ENCODE measurements at places on chromosomes 2 and 18.
A peak's percentile ranks its signal among the peaks of the same experiment; 100 is the strongest.

DNA sequence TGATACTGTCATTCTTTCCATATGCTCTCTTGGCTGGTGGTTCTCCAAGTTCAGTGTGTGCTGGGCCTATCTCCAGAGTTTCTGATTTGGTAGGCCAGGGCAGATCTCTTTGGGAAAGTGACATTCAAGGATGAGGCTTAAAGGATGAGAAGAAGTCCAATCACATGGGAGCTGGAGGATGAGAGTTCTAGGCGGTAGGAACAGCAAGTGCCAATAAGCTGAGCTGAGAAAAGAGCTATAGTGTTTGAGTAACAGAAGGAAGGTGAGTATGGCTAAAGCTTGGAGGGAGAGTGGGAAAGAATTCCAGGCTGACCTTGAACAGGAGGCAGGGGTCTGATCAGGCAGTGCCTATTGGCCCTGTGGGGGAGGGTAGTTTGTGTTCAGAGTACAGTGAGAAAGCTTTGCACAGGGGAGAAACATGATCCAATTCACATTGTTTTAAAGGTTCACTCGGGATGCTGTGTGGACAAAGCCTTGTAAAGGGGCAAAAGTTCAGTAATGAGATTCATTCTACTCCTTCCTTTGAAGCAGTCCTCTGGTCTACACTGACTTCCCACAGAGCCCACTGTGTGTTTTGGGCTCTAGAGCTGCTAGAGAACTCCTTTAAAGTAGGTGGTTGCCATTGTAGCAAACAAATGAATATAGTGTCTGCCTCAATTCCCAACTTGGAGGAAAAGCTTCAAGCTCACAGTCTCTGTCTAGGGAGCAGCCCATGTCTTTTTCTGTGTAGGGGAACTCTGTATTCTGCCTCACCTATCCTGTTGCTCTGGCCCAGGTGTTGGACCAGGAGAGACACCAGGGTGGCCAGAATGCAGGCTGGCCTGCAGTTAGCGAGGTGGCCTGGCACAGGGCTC lies 81.8 kb downstream of the FASTKD2 start:
- DNase-seq, result no peak

DNA sequence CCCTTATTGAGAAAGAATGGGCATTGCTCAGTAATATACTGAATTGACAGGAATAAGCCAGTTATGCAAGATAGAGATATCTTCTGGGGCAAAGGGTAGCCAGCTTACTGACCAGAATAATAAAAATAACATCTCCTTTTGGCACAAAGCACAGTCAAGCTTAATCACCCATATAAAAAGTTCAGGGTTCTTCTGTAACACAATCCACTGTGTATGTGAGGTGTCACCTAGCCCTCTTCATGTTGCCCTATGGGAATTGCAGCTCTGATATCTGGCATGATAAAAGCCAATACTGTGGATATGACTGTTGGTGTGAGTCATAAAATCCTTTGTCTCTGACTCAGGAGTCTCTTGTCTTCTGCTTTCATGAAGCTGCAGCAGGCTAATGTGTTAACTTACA lies 90.8 kb downstream of the DSEL start:
- DNase-seq, result peak; percentile 84

DNA sequence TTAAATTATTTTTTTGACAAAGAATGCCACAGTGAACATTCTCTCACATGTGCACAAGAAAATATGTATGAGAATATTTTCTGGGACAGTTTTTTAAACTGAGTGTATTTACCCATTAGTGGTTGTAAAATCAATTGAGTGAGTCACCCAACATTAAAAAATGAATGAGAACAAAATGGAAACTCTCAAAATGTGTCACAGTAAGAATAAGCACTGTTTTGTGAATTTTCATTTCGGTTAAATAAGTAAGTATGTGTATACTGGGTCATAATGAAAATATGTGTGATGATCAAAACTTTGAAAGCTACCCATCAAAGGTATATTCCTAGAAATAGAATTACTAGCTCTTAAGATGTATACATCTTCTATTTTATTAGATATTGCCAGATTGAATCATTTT lies 11.6 kb downstream of the BABAM2 start:
- DNase-seq, result no peak

DNA sequence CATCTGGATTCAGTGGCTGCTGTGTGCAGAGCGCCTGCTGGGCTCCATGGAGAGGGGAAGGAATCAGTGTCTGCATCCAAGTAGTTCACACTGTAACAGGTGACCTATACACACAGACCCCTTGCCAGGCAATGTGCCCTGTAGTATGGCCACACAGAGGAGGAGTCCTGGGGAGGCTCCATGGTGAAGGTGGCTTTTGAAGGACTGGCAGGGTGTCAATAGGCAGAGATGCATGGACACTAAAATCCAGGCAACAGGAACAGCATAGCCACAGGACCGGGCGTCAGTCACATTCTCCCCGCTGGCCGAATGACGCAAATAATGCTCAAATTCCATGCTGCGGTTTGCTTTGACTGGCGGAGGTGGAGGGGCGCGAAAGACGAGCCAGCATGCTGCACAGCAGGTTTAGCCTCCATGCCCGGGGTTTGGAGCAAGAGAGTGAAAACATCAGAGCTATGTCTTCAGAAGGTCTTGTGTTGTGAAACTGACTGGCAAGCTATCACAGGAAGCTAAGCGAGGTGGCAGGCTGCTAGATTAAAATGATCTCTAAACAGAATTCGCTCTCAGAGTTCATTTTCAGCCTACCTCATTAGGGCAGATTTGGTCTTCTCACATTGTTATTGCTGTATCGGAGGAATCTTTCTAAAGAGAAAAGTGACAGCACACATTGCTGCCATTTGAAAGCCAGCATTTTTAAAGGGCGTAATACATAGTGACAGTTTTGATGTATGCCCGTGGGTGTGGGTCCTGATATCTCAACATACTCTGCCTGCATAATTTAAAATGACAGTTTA lies 1.2 kb upstream of the CHMP1B start:
- peak; percentile 88 for DNase-seq

GRCh38 chr2:120626566-120626965 lies 109.1 kb upstream of the GLI2 start:
- DNase-seq, result no peak

DNA sequence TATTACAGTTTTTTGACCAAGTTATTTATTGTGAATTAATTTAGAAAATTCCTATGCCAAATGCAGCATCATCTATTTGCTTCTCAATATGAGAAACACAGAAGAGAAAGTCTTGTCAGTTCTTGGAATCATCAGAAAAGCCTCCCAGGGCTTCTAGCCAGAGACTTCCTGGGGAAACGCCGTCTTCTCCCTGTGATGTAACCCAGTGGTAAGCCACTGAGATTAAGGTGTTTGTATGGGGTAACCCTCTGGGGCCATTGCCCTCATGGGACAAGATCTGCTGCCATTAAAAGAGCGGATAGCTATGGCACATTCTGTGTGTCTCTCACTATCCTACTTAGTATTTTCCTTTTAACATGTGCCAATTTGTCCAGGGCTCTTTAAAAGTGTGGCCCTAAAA lies 28.0 kb downstream of the ANKRD29 start:
- DNase-seq, result peak; percentile 74

DNA sequence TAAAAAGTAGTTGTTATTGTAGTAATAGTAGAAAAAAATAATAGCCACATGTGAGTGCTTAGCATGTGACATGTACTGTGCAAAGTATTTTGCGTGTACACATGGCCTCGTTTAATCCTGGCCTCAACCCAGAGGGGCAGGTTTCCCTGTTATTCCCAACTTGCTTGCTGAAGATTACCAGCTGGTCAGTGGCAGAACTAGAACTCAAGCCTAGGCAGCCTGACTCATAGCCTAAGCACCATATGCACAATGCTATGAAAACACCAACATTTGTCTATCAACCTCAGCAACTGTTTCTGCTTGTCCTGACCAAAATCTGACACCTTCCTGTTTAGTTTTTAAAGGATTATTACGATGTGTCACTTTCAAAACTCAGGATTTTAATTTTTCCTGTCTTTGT lies 234.9 kb upstream of the SMAD7 start:
- no peak for DNase-seq

- DNase-seq, result no peak
Measured at GRCh38 chr2:190182071-190182524, 119.6 kb upstream of the MSTN start.

DNA sequence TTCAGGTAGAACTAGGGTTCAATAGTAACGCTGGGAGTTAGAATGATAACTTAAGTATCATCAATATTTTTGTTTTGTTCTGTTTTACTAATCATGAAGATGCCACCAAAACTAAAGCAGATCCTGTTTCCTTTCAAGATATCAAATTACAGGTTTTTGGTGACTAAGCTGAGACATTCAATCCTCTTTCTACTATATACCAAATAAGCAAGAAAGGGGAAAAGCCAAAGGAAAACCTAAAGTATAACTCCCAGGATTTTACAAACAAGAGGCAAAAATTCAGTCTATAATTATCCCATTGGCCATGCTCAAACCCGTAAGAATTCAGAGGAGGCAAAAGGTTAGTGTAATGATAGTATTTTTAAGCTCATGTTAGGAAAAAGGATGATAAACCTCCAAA lies 175.2 kb upstream of the CCDC150 start:
- no peak for DNase-seq

GRCh38 chr2:174787487-174788205 lies 23.4 kb upstream of the CHRNA1 start:
- peak; percentile 90 for DNase-seq

DNA sequence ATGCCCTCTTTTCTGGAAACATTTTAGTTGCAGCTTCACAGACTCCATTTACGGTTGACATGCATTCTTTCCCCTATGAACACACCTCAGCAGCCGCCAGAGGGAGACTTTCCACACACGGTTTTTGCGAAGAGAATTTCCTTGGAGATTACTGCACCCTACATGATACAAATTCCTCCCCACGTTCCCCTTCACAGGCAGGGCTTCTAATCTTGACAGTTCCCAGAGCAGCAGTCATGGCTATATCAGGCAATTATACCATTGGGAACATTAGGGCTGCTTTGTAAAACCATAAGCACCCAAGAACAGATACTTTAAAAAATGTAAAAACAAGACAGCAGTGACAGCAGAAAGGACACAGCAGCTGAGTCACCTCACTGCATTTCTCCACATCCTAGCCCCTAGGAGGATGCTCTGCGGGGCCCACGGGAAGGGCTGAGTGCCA lies 253.8 kb downstream of the TGIF1 start:
- DNase-seq, result peak; percentile 95

- no peak for DNase-seq
Measured at GRCh38 chr2:168244318-168244717, 3.1 kb downstream of the STK39 start.

DNA sequence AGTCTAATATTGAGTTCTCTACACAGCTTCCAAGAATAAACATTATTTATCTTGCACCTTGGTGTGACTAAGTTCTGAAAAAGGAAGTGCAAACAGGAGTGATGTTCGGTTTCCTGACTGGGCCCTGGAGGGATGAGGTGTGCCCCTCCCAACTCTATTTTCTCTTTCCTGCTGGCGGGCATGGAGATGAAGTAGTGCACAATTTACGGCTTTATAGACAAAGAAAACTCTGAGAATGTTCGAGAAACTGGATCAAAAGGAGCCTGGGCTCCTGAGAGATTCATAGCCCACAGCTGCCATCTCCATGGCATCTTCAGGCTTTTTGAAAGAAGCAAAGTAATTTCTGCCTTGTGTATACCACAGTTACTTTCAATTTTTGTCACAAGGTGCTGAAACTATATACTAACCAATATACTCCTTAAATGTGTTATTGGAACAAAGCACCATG lies 22.3 kb downstream of the LRATD1 start:
- DNase-seq, result no peak

GRCh38 chr2:150403457-150403856 lies 84.0 kb downstream of the RND3 start:
- no peak for DNase-seq

DNA sequence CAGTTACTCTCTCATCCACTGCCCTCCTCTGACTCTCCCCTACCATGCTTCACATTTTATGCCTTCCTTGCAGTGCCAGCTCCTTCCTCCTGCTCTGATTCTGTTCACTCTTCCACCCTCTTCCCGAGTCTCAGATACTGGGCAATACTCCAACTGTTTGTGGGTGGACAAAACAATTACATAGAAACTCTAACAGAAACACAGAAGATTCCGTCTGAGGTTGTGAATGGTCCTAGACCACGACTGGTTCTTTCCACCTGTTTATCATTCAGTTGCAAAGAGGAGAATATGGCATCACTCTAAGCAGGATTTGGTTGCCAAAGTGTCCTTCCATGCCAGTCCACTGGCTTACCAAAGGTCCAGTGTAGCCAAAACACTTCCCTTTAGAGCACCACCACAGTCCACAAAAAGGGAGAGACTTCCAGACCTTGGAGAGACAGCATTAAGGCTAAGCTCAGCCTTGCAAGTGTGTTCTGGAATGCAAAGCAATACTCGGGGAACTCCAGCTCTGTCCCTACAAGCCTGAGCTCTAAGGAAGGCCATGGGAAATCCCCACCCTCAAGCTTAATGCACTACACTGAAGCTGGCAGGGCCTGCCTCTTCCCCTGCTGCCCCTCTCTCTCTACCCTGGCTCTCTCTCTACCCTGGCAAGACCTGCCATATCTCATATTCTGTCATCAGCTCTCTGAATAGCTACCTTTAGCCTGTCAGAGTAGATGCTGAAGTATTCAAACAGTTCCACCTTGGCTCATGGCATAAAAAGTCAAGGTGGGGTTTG lies 33.6 kb upstream of the RND3 start:
- peak; percentile 78 for DNase-seq

All from amniotic epithelial cell (primary cell).